ENCODE measurements at places on chromosomes 1 and 21.

GRCh38 chr1:102588536-102588935 is 519.8 kb downstream of the COL11A1 start:
- DNase-seq: no peak

- DNase-seq: no peak
Measured at GRCh38 chr1:9293241-9293532, 493 bp downstream of the SPSB1 start.

DNA sequence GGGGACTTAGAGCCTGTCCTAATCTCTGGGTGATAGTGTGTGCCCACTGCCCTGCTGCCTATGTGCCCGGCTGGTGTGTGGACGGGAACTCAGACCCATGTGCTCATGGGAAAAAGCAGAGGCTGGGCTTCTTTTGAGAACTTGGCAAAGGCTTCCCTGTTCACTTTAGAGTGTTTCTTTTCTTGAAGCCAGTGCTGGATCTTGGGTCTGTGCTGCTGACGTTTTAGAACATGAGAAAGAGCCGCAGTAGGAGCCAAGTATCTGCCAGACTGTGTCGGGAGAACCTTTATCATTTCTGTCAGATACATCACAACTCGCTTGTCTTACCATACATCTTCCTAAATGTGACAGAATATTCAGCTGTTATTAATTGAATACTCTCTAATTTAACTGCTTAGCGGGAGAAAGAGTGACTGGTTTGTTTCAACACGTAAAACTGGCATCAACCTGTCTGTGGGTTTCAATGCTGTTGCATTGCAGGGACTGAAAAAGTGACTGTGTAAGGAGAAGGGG is 195.2 kb downstream of the PBX1 start:
- no peak for DNase-seq

DNA sequence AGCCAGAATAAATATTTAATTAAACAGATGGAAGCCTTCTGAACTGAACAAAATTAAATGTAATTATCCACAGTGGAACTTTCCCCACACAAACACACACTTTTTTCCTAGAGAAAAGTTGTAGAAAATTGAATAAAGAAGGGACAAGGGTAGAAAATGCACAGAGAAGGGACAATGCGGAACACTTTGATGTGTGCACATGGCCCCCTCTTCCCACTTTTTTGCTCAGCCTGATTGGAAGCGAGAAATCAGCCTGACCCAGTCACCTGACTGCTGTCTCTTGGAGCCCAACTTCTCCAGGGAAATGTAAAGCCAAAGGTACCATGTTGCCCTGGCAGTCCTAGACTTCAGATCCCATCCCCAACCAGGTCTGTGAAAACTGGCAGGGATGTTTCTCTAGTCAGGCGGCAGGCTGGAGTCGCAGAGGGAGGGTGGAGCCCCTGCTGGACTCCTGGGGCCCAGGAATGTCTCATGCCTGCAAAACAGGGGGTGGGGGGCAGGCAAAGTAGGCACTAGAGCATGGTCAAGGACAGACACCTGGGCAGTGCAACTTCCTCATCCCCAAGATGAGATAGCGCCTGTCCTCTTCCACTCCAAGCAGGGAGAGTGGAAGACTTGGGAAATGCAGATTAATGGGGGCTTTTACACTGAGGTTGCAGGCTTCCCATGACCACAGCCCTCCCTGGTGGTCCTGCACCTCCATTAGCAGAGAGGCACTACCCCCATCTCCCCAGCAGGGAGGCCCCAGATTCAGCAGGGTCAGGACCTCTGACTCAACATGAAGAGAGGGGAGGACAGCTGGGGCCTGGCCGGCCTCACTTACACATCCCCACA is 2.8 kb downstream of the CERS2 start:
- DNase-seq: no peak

- DNase-seq: no peak
Measured at GRCh38 chr1:227747948-227748495, 12.8 kb downstream of the SNAP47 start.

DNA sequence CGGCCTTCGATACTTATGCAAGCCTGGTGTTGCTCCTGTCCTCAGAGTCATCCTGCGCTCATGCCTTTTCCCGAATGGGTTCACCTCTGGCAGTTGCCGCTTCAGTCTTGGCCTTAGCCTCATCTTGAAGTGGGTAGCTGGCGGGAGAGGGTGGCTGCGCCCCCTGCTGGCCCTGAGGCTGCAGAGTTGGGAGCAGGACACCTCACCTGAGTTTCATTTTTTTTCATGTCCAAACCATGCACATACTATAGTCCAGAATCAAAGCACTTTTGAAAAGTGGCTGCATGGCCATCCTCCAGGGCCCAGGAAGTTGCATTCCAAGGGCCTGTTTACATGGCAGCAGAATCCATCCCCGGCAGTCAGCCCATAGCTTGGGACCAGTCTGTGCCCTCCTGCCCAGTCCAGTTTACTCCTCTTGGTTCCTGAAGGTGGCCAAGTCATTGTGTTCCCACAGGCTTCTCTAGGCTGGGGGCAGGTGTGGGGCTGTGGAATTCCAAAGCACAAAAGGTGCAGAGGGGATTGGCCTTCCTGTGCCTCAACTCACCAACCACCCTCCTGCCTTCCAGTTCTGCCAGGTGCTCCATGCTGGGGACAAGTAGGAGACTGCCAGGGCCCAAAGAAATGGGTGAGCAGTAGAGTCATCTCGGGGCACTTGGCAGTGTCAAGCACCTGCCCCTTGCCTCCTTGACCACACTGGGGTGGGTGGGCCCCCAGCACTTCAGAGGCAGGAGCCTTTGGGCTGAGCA is 44.0 kb downstream of the YARS1 start:
- peak; percentile 73 for DNase-seq

DNA sequence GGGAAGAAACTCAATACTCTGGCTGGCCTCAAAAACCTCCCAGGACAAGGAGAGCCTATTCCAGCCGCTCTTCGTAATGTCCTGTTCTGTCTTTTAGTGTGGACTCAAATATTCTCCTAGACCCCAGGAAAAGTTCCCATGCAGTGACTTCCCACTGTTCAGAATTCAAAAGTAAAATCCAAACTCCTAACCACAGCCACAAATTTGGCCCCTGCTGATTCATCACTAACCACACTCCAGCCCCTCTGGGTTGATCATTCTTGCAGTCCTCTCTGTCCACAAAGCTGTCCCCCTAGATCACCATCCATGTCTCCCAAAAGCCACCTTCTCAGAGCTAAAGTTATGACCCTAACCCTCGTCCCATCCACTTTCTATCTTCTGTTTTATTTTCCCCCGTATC is 5.1 kb downstream of the CTNNBIP1 start:
- DNase-seq: no peak
